ENCODE measurements at places on chromosomes 5 and 9. TPM values are rescaled to one million over a fixed set of nuclear protein-coding genes. Genes with fewer than 3 reads are reported as not detected.

GRCh38 chr5:95768731-95769130 lies 37.6 kb downstream of the RHOBTB3 start:
- no peak for DNase-seq

DNA sequence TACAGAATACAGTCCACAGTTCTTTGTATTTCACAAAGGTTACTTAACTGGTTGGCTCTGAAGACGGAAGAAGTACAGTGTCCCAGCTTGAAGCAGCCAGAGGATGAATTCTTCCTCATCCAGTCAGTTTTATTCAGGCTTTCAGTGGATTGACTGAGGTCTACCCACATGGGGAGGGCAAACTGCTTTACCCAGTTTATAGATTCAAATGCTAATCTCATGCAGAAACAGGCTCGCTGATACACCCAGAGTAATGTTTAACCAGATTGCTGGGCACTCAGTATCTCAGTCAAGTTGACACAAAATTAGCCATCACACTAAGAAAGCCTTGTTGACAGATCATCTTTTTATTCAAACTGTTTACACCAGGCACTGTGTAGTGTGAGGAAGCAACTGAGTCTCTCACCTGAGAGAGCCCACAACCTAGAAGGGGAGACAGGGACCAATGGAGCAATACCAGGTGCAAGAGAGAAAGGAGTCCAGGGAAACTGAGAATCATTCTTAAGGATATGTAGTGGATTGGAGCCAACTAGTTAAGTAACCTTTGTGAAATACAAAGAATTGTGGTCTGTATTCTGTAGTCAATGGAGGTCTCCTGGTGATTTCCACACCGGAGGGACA lies 15.9 kb downstream of the LRRC70 start:
- DNase-seq, result no peak

DNA sequence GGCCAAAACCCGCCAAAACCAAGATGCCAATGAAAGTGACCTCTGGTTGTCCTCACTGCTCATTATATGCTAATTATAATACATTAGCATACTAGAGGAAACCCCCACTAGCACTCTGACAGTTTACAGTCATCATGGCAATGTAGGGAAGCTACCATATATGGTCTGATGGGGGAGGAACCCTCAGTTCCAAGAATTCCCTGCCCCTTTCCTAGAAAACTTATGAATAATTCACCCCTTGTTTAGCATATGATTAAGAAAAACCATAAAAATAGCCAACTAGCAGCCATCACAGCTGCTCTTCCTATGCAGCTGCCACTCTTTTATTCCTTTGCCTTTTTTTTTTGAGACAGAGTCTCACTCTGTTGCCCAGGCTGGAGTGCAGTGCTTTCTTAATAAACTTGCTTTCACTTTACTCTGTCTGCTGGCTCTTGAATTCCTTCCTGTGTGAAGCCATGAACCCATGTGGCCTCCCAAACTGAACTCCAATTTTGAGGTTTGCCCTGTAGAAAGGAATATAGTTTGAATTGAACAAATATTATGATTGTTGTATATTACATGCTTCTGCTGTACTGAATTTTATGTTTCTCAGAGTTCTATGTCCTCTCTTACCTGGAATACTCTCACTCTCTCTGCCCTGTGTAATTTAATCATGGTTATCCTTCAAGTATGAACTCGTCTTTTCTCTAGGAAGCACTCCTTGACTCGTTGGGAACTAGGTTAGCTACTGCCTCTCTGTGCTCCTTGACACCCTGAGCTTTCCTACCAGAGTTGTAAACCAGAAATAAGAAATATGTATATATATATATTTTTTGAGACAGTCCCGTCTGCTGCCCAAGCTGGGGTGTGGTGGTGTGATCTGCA lies 59.8 kb downstream of the KIAA1958 start:
- no peak for DNase-seq

DNA sequence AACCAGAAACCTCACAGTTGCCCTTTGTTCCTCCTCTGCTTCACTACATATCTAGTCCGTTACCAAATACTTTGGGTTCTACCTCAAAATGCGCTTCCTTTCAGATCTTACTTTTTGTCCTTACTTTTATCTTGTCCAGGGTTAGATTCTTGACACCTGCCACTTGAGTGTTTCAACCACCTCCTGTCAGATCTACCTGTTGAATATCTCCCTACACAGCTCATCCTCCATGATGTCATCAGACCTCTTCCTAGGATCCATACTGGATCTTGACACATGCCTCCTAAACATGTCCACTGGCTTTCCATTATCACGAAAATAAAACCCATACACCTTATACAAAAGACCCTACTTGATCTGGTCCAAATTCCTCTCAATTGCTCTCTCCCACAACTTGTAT lies 125.2 kb upstream of the SLC24A2 start:
- no peak for DNase-seq

GRCh38 chr9:5052838-5053237 lies 67.8 kb downstream of the JAK2 start:
- no peak for DNase-seq

GRCh38 chr9:36597412-36598178 lies 24.9 kb downstream of the MELK start:
- no peak for DNase-seq

DNA sequence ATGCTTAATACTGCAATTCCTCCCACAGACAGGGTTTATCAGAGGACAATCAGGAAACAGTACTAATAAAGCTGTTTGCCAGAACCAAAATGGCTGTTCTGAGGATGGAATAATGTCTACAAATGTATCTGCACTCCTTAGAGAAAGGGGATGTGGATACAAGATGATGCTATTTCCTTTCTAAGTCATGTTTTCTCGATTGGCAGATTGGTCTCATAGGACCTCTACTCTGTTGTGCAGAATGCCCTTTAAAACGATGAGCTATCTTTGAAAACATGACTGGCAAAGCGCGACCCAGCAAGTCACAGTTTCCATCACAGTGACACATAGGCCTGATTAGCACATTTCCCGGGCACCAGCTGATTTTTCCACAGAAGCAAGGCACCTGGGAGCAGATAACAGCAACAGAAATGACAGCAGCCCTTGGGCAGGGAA lies 54.0 kb downstream of the AOPEP start:
- DNase-seq, result no peak

DNA sequence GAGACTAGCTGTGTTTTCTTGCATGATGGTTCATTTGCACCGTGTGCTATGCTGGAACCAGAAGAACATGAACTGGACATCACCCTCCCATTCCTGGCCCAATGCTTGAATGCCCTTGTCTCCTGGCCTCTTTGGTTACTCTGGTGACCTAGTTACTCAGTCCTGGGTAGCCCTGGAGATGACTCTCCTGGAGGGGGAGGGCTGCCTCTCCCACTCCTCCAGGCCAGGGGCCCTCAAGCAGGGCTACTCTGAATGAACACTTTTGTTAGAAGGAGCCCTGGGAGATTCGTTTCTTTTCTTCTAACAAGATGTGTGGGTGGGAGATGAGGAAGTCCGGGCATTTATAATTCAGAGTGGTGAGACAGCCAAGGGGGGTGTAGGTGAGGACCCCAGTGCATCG lies 12.0 kb upstream of the NKX2-5 start:
- DNase-seq, result no peak

DNA sequence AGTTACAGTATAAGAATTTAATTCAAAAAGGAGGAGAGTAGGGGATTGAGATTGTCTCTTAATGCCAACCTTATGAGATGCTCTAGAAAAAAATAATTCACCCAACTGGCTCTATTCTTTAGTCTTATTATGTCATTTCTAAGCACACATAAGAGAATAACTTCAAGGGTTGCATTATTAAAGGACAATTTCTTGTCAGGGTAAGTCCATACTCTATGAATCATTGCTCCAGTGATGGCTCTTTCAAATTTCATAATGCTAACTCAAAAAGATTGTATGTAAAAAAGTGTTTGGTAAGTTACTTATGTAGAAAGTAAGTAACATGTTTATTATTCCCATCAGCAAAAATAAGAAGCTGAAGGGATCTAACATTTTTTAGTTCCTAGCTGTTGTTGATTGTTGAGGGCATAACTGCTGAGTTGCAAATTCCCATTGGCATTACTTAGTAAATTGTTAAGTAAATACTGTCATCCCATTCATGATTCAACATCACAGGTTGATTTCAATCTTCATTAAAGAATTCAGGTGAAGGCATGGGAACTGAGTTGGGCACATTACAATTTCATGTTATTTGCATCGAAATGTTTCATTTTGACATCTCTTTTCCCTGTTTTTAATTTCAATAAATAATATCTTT lies 28.6 kb downstream of the ALDH1A1 start:
- DNase-seq, result no peak

DNA sequence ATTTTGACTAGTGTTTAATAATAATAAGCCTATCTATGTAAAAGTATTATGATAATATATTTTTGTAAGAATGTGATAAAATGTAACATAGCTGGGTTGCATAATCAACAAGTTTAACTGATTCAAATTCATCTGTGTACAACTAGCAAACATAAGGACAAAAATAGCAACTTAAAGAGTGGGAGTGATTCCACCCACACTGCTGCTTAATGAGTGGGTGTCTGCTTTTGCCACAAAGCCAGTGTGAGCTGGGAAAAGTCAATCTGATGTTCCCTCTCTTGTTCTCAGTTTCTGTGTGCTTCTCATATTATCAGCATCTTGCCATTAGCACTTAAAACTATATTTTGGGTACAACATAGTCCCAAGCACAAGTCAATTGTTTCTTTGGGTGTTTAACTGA lies 111.1 kb upstream of the DPYSL3 start:
- no peak for DNase-seq

DNA sequence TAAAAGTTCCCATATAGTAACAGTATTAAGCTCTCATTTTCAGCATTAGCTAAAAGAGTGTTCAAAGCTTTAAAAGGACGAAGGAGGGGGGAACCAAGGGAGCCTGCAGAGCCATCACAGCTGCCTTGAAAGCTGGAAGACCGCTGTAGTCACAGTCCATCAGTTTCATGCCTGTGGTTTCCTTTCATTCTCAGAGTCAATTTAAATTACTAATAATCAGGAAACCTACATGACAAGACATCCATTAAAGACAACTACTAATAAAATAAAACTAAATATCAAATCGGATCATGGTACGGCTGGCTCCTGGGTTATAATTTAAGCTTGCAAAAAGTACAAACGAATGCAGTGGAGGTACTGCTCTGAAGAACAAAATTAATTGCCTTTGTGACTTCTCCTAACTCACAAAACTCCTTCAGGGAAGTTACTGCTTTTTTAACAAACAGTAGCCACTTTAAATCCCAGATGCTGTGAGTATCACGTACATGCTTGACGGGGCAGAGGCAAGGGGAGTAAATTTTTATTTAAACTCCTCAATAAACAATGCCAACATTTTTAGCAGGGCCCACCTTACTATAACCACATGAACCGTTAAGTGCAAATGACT lies 213.5 kb downstream of the DENND1A start:
- no peak for DNase-seq

DNA sequence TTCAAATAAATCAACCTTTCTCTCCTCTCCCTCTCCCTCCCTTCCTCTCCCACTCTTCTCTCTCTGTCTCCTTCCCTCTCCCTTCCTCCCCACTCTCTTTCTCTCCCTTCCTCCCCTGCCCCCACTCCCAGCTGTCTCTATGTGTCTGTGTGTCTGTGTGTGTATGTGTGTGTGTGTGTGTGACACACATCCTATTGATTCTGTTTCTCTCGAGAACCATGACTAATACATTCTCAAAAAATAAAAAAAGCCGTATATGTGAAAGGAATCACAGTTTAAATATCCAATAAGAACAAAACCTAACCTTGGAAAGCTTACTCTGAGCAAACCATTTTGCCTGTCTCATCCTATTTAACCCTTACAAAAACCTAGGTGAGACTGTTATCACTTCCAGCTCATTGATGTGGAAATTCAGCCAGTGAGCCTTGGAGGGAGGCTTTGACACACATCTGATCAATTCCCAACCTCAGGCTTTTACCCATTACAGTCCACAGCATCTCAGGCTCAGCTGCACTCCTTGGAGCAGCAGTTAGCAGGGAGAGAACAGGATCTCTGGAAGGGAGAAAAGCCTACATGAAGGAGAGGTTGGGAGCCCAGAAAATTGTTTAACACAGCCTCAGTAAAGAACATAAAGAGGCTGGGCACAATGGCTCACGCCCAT lies 8.3 kb downstream of the HSD17B3 start:
- peak; percentile 9 for DNase-seq

DNA sequence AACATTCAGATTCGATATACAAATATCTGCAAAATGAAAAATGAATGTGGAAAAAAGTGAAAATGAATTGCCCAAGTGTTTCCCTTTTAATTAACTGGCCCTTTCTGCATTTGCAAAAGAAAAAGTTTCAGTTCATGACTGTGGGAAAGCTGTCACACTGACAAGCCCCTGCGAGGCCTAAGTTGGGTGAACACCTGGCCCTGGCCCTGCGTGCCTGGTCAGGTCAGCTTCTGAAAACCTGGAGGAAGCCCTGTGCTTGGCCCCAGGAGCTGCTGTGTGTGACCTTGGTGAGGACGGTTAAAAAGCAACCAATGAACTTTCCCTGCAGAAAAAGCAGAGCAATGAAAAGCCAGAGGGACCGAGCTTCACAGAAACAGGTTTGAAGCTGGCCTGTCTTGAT lies 41.0 kb upstream of the SHC3 start:
- DNase-seq, result no peak

Gene COX7C
- 508 TPM for total RNA-seq

Gene TMEM215
- not detected for total RNA-seq

Gene QRFP
- not detected for total RNA-seq

Gene CFAP77
- total RNA-seq, result not detected
